Psoas muscle (tissue), 8 donors: ENCODE measurements at places on chromosomes 2 and 18. TPM values are rescaled to one million over a fixed set of nuclear protein-coding genes. Genes with fewer than 3 reads are reported as not detected.

Gene ADGRF3
- not detected for total RNA-seq

Gene OSBPL1A
- 87.8 TPM for total RNA-seq

Gene KCNG2
- not detected for total RNA-seq

Gene TUBB8B
- not detected for total RNA-seq

Gene BOLL
- total RNA-seq: 3.3 TPM

Gene FBXO15
- total RNA-seq: not detected

Gene HOXD13
- total RNA-seq: not detected

Gene FAM228A
- total RNA-seq: not detected

Gene ZNF385B
- total RNA-seq: 42.9 TPM

Gene CCDC74B
- not detected for total RNA-seq

Gene MC4R
- not detected for total RNA-seq

Gene MAT2A
- 356 TPM for total RNA-seq

Gene KATNAL2
- total RNA-seq: 0.30 TPM

Gene CTLA4
- total RNA-seq: not detected
